AG04450 (cell line): ENCODE measurements at places on chromosomes 16 and 17.

DNA sequence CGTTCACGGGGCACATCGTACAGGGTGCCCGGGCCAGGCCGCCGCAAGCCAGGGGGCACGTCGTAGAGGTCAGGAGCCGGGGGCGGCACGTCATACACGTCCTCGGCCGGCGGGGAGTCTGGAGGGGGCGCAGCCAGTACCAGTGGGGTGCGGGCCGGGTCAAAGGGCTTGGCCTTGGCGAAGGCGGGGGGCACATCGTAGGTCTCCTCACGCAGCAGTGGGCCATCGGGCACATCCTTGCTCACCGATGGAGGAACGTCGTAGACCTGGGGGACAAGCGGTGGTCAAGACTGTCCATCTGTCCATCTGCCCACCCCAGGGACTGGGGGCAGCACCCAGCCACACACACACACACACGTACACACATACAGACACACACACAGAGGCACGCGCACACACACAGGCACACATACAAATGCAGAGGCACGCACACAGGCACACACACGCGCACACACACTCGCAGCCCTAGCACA, 15.7 kb downstream of the BCAR1 start:
- DNase-seq: no peak

GRCh38 chr16:27973678-27974077, 89.8 kb downstream of the GSG1L start:
- no peak for DNase-seq

GRCh38 chr16:73054813-73055482, 7.0 kb upstream of the ZFHX3 start:
- no peak for DNase-seq

DNA sequence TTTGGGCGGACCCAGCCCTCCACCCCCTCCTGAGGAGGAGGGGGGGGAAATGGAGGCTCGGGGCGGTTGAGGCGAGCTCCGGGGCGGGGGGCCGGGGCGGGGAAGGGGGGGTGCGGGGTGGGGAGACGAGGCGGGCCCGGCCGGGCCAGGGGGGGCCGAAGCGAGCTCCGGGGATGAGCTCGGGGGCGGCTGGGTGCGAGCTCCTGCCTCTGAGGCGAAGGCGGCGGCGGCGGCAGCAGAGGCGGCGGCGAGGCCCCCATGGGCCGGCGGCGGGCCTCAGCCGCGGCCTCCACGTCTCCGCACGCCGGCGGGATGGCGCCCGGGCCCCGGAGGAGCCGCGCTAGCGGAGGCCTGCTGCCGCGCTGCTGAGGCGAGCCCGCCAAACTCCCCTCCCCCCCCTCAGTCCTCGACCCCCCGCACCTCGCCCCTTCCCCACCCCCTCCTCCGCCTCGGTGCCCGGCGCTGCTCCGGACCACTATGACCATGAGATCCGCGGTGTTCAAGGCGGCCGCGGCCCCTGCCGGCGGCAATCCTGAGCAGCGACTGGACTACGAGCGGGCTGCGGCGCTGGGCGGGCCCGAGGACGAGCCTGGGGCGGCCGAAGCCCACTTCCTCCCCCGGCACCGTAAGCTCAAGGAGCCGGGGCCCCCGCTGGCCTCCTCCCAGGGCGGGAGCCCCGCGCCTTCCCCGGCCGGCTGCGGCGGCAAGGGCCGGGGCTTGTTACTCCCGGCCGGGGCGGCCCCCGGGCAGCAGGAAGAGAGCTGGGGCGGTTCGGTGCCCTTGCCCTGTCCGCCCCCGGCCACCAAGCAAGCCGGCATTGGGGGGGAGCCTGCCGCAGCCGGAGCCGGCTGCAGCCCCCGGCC, 596 bp downstream of the MSL1 start:
- DNase-seq: no peak

DNA sequence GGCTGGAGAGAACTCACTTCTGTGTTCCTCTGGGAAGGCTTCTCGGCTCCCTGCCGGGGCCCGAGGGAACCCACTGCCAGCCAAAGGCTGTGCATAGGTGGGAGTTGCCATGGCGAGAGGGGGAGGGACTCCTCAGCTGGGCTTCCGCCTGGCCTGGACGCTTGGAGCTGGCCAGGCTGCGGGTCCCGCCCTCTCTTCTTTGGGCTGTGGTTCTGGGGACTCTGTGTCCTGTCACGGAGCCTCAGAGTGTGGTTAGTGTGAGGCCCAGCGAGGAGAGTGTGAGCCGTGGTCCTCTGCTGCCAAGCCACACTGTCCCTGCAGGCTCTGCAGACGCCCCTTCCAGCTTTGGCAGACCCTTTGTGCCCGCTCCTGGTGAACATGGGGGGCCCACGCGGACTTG, 123.1 kb downstream of the OR1D5 start:
- no peak for DNase-seq

- no peak for DNase-seq
Measured at GRCh38 chr17:79600681-79601131, 10.1 kb downstream of the RBFOX3 start.

DNA sequence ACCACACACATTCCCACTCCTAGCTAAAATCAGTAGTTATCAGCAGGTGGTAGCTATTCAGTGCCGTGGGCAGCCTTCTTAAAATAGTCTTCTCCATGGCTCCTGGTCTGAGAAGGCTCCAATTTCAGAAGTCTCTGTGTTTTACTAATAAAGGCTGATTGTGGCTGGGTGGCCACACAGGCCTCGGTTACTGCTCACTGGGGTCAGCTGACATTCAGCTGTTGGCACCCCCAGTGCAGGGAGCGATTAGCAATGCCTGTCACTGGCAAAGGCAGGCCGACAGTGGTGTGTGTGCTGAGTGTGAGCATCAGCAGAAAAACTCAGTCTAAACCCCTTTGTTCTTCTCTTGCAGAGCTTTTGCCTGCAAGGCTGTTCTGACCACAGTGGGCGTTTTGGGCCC, 16.6 kb upstream of the DBNDD1 start:
- DNase-seq: no peak

- DNase-seq: no peak
Measured at GRCh38 chr17:64190472-64190871, 60.5 kb upstream of the ERN1 start.

- peak; percentile 65 for DNase-seq
Measured at GRCh38 chr17:61309362-61310256, 90.0 kb upstream of the TBX2 start.

GRCh38 chr16:14529010-14529669, 100.9 kb downstream of the PARN start:
- peak; percentile 83 for DNase-seq

GRCh38 chr17:82450357-82451106, at the start of gene CYBC1:
TSS of gene CYBC1 (minus strand) at chr17:82450752. CDS start at chr17:82449254, 1,498 bp downstream.
- peak; percentile 84 for DNase-seq

DNA sequence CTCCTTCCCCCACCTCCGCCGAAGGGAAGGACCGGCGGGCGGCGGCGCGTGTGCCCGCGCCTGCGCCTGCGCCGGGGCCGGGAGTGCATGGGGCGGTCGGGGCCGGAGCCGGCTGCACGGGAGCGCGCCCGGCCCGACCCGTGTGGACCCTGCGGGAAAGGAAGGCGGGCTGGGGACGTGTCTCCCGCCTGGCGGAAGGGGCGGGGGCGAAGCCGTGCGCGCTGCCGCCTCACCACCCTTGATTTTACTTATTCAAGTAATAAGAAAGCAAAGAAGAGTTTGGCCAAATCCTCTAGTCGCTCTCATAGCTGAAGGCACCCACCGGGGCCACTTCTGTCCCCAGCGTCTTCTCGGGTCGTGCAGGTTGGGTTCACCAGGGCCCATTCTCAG, 596 bp upstream of the PFN1 start:
- no peak for DNase-seq

GRCh38 chr16:4660454-4661007, 32.8 kb upstream of the NUDT16L1 start:
- no peak for DNase-seq

- no peak for DNase-seq
Measured at GRCh38 chr16:11734653-11735043, 8.0 kb downstream of the TXNDC11 start.

DNA sequence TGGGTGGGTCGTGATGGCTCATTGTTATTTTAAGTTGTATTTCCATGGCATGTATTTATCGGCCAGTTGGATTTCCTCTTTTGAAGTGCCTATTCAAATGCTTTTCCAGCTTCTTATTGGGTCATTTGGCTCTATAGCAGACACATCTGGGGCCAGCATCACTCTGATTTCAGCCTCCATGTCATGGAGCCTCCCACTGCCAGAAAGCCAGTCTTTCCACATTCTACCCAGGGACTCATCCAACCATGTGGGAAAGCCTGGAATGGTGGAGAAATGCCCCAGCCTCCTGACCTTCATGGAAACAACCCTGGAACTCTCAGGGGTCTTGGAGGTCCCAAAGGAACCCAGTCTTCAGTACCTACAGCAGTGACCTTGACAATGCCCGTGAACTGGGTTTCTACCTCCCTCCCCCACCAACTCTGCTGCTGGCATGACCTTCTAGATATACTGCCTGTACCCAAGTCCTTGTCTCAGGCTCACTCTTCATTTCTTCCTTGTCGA, 33.8 kb upstream of the ADGRG1 start:
- no peak for DNase-seq

GRCh38 chr17:48804936-48805411, 12.1 kb downstream of the TTLL6 start:
- DNase-seq: no peak

DNA sequence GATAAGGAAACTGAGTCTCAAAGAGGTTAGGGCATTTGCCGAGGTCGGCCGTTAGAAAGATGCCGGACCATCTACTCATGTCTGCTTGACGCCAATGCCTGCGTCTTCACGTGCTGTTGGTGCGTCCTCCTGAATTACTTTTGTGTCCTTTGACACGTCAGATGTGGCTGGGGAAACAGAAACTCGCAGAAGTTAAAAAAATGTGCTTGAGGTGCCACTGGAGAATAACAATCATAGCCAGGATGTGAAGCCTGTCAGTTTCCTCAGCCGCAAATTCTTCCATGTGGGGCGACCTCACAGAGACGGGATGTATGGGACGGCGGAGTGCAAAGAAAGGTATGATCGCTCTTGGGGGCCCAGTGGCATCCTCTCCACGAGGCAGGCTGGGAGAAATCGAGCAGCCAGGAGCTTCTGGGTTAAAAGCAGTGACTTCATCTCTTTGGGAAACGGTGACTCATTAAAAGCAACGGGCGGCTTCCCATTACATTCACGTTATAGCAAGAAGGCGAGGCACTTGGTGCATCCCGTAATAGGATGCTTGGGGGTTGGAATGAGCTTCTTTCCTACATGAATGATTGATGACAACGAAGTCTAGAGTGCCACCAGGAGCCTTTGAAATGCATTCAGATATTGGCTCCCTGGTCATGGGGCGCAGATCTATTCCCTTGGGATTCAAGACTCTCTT, 67.8 kb downstream of the BMERB1 start:
- DNase-seq: peak; percentile 76

- no peak for DNase-seq
Measured at GRCh38 chr16:69033151-69033949, 72.1 kb upstream of the HAS3 start.

GRCh38 chr17:73340093-73340596, 28.3 kb upstream of the CDC42EP4 start:
- peak; percentile 59 for DNase-seq

- peak; percentile 50 for DNase-seq
Measured at GRCh38 chr17:82781894-82782274, 30.0 kb downstream of the TBCD start.

- no peak for DNase-seq
Measured at GRCh38 chr16:4911970-4912386, 25.0 kb downstream of the PPL start.

- DNase-seq: no peak
Measured at GRCh38 chr16:49726155-49726554, 129.8 kb downstream of the ZNF423 start.

- no peak for DNase-seq
Measured at GRCh38 chr16:21301168-21301894, 23.2 kb upstream of the CRYM start.

- peak; percentile 66 for DNase-seq
Measured at GRCh38 chr17:57986841-57987580, 1.0 kb downstream of the VEZF1 start.

GRCh38 chr17:81868674-81869220, 2.4 kb downstream of the ARHGDIA start:
- DNase-seq: peak; percentile 64

- DNase-seq: no peak
Measured at GRCh38 chr16:72029567-72030271, 21.2 kb downstream of the DHODH start.

DNA sequence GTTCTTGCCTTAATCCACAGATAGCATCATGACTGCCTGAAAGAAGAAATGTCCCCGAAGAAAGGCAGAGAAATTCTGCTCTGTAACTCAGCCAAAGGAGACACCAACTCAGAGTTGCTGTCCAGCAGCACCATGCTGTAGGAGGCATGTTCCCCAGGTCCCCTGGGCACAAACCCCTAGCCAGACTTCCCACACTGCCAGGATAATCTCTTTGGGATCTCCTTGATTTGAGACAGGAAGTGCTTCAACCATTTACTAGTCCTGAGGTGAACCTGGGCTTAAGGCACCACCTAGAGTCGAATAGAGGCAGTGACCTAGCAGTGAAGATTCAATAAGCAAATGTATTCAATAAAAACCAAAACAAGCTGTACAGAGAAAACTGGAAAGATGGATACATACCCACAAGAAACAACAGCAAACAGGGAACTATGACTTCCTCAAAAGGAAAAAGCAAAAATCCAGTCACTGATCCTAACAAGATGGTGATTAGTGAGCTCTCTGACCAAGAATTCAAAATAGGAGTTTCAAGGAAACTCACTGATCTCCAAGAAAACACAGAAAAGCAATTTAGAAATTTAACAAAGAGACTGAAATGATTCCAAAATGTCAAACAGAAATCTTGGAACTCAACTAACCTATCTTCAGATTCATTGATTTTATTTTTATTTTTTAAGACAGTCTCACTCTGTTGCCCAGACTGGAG, 5.7 kb downstream of the OR4D2 start:
- no peak for DNase-seq

DNA sequence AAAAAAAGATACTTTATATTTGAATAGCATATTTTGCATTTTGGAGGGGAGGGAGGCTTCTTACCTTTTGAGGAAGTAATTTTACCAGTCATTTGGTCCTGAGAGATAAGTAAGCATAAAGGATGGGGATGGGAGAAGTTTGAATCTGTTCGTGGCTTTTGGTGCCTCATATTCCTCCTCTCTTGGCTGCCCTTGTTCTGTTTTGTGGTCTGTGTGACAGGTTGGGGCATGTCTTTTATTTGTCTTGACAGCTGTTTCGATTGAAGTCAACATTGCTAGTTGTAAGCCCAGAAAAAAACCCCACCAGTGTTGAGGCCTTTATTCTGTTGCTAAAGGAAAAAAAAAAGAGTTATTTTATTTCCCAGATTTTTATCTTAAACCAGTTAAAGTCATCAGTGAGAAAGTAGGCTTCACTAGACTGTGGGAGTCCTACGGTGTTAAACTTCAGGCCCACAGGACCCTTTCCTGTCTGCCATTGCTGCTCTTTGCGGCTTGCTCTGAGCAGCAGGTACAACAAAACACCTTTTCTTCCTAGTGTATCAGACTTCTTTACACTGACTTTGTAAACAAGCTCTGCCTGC, 11.4 kb downstream of the SLC7A6 start:
- no peak for DNase-seq
